ENCODE measurements at places on chromosomes 7 and 10.

DNA sequence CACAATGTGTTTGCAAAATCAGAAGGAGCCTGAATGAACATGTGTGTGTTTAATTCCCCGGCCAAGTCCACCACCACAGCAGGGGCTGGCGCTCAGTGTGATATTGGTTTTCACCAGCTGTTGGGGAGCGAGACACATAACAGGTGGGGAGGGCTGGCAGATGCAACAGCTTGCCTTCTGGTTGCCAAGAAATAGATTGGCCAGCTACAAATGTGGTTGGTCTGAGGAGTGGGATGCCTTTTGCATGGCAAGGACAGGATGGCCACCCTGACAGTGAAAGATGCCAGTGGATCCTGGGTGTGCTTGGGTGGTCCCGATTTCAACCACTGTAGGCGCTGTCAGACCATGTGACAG is 292.5 kb upstream of the FZD8 start:
- DNase-seq = no peak

DNA sequence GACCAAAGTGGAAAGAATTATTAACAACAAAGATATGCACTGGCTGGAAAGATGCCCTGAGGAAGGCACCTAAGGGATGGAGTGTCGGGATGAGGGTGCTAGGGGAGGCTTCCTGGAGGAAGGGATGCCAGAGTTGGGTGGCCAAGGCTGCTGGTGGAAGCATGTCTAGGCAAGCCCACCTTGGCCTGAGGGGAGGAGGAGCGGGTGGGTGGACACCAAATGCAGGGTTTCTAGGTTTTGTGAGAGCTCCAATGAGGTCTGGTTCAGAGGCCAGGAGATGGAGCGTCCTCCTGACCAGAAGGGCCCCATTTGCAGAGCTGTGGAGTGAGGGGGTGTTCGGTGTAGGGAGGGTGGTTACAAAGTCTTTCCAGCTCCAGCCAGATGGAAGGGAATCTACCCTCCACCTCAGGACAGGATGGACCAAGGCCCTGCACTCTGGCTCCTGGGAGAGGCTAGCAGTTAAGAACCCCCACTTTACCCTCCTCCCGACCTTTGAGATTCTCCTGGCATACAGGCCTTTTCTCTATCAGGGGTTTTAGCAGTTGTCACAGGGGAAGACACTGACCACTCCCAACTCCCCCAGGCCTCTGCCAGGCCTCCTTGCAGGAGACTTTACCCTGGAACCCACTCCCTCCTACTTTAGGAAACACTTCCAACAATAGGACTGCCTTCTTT is 3.0 kb upstream of the DDIT4 start:
- DNase-seq = no peak

- DNase-seq = no peak
These were observed 47.7 kb downstream of the LRRC20 start for GRCh38 chr10:70334526-70335245.

- peak; percentile 99 for DNase-seq
These were observed at the start of gene ZNF862 for GRCh38 chr7:149838224-149838991. Gene ZNF862, plus strand, starts transcription at chr7:149838375. Its CDS starts 237 bp downstream, at chr7:149838612.

GRCh38 chr10:110076559-110077318 is 69.0 kb downstream of the ADD3 start:
- peak; percentile 63 for DNase-seq

DNA sequence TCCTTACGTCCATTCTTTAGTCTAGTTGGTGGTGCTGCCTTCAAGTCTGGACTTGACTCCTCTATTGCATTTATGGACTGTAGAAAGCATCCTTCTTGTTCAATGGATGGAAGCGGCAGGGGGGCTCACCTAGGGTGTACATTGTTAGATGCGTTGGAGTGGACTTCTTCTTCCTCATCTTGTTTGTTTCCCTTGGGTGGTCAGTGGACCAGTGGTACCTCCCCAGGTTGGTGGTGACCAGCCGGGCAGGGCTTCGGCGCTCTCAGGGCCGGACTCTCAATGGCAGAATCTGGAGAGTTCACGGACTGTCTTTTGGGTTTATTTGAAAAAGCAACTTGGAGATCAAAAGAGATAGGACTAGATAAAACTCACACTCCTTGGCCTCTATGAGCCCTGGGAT is 6.2 kb upstream of the BTBD16 start:
- DNase-seq = no peak

GRCh38 chr10:131201741-131202515 is 109.6 kb downstream of the TCERG1L start:
- DNase-seq = peak; percentile 33

DNA sequence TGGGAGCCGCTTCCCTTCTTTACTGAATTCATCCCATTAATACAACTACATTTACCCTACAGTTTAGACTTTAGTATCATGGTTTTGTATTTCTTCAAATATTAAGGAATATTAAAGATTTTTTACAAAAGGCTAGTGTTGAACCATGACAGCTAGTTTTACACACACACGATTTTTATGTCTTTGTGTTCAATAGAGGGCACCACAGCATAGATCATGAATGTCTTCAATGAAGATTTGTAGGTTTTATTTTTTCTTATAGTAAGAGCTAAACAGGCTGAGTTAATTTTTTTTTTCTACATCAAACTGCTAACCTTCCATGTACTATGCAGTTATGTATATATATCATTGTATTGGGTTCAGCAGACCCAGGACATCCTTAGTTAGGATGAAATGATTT is 76.9 kb downstream of the SNX10 start:
- DNase-seq = no peak

DNA sequence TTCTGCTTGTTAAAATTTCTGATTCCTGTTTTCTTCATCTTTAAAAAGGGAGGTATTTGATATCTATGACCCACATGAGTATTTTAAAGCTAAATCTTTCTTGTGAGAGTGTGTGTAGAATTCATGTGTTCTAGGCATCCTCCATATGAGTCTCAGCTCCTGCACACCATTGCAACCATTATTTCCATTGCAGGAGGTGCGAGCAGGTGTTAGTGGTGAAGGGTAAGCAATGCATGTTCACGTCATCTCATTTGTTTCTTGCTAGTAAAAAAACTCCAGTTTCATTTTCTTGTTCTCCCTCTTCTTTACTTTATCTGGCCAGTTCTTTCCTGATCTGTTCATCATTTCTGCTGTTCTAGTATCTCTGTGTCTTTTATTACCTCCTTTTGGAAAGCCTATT is 100.5 kb downstream of the ADRA2A start:
- DNase-seq = no peak

DNA sequence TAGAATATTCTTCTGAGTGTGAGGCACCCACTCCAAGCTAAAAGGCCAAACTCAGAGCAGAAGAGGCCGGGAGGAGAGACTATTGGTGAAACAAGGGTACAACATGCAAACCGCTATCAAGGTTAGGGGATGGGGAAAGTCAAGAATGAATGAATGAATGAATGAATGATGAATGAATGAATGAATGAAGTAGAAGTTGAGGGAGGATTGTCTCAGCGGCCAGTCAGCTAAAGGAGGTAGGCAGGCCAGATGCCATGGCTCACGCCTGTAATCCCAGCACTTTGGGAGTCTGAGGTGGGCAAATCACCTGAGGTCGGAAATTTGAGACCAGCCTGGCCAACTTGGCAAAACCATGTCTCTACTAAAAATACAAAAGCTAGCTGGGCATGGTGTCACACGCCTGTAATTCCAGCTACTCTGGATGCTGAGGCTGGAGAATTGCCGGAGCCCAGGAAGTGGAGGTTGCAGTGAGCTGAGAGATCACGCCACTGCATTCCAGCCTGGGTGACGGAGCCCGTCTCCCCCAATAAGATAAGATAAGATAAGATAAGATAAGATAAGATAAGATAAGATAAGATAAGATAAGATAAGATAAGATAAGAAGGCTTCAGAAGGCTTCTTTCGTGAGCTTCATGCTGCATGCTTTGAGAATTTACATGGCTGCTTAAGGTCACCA is 250.8 kb downstream of the CCDC3 start:
- no peak for DNase-seq

DNA sequence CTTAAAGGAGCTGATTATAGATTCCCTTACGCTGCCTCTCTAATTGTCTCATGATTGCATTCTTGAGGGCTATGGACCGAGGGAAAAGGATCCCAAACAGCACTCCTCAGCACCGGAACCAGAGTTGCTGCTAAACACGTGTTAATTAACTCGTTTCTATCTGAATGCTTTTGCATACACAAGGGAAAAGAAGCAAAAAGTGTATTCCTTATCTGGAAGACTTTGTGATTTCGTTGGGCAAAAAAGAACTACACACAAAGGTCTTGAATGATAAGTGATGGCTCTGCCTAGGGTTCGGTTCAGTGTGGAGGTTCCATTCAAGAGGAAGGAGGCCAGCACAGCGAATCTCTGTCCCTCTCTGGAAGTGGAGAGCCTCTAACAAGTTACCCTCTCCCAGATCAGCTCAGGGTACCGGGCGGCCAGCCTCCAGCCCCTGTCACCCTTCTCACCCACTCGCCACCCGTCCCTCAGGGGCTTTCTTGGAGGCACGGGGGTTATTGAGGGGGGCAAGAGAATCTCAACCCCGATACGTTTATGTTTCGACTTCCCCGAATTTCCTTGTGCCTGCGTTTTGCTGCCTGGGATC is 515 bp upstream of the SLC4A2 start:
- DNase-seq = peak; percentile 73

GRCh38 chr7:16849296-16850148 is 32.3 kb downstream of the AGR3 start:
- no peak for DNase-seq

- peak; percentile 30 for DNase-seq
These were observed 356.9 kb downstream of the DNAJB6 start for GRCh38 chr7:157693521-157694375.

GRCh38 chr10:103710490-103710889 is 144.9 kb downstream of the SH3PXD2A start:
- no peak for DNase-seq

GRCh38 chr7:47725031-47725780 is 143.3 kb upstream of the TNS3 start:
- no peak for DNase-seq

- no peak for DNase-seq
These were observed 41.4 kb upstream of the ANTXRL start for GRCh38 chr10:46245381-46245900.

DNA sequence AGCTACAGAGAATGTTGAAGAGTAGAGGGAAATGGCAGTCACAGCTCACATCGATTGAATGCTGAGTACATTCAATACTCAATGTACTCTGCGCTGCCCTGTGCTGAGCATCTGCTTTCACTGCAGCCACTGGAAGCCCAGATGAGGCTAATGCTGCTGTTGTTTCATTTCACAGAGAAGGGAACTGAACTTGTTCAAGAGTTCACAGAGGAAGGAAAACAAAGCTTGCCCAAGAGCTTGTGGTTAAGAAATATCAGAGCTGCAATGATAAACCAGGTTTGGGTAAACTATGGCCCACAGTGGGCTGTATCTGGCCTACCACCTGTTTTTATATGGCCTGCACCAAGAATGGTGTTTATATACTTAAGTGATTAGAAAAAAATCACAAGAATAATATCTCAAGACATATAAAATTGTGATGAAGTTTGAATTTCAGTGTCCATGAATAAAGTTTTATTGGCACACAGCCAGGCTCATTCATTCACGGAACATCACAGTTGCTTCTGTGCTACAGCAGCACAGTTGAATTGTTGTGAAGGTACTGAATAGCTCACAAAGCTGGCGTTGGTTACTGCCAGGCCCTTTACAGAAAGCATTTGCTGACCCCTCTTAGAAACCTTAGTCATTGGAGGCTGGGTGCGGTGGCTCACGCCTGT is 64.1 kb downstream of the CFAP58 start:
- DNase-seq = no peak

DNA sequence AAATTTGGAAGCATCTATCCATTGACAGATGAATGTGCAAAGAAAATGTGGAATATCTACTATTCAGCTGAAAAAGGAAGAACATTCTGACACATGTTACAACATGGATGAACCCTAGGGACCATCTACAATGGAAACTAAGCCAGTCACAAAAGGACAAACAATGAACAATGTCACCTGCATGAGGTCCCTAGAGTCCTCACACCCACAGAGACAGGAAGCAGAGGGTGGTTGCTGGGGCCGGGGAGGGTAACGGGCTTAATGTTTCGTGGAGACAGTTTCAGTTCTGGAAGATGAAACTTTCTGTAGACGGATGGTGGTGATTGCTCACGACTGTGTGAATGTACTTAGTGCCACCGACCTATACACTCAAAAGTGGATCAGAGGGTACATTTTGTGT is 282.9 kb downstream of the ADARB2 start:
- DNase-seq = no peak

DNA sequence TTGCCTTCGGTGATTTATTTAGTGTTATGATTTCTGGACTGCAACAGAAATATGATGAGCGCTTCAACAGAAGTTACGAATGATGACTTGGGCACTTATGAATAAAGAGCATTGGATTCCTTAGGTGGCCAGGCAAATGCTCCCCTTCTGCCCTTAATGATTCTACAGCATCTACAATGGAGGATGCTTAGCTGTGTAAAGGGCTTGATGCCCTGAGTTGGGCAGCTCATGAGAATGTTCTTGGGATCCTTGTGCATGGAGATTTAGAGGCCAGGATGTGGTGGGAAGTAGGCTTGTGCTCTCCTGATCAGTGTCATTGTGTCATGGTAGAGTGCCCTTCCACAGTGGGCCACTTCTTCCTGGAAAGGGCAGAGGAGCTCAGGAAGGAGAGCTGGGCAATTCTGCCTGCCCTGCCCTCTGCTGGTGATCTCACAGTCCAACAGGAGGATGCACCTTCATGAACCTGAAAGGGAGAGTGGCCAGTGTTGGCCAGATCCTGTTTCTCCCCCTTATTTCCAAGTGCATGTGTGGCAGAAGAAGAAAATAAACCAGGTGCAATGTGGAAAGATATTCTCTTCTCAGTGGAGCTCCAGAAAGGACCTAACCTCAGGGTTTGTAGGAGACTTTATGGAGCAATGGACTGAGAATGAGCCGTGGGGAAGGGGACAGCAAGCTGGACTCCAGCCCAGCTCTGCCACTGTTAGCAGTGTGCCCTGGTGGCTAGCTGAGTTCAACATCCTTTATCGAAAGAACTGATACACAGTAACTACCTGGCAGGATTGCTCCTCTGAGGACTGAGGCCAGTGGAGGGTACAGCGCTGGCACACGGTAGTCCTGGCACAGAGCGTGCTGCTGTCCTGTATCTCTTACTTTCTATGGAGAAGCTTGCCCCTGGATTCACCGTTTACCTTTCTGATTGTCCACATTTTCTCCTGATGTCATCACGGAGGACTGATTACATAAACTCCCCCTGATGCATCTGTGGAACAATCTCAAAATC is 182.9 kb downstream of the BMPER start:
- no peak for DNase-seq

GRCh38 chr7:4123823-4124222 is 558.3 kb upstream of the FOXK1 start:
- DNase-seq = no peak

GRCh38 chr10:131430716-131431412 is 119.3 kb upstream of the TCERG1L start:
- no peak for DNase-seq

Data from activated effector memory CD4-positive, alpha-beta T cell treated with anti-CD3 and anti-CD28 coated beads, Interleukin-2, amount 50 U/mL, for 16 hours (primary cell).